ENCODE measurements at places on chromosomes 5 and 9.

- no peak for DNase-seq
- H3K36me3 ChIP-seq, result no peaks in the 10 kb centered on the region
- no peaks in the 10 kb centered on the region for H3K27me3 ChIP-seq
Measured at GRCh38 chr5:125446986-125447385, 700.5 kb upstream of the ZNF608 start.

DNA sequence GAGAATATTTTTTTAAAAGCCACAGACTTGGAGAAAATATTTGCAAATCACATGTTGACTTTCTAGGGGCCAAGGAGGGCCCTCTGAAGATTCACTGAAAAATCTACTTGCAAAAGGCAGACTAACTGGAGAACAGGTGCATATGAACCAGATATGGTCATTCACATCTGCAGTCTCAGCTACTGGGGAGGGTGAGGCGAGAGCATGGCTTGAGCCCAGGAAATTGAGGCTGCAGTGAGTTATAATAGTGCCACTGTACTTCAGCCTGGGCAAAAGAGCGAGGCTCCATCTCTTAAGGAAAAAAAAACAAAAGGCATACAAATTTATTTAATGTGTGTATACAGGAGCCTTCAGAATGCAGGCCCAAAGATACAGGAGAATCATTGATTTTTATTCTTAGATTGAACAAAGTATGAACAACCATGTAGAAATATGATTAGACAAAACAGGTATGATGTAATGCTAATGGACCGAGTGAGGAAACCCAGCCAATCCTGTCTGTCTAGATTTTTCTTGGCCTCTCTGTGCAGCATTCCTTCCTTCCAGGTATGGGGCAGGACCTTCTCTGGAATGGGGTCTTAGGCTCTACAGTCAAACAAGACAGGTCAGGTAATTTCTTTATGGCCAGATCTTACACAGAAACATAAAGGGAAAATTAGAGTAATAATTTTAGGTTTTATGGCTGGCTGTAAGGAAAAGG, 15.3 kb upstream of the SLC27A6 start:
- no peak overlapping the region for H3K4me3 ChIP-seq
- H3K4me1 ChIP-seq, result no peaks in the 10 kb centered on the region
- H3K27me3 ChIP-seq, result no peaks in the 10 kb centered on the region
- DNase-seq, result no peak
- no peak overlapping the region for H3K27ac ChIP-seq
- no peaks in the 10 kb centered on the region for H3K36me3 ChIP-seq

DNA sequence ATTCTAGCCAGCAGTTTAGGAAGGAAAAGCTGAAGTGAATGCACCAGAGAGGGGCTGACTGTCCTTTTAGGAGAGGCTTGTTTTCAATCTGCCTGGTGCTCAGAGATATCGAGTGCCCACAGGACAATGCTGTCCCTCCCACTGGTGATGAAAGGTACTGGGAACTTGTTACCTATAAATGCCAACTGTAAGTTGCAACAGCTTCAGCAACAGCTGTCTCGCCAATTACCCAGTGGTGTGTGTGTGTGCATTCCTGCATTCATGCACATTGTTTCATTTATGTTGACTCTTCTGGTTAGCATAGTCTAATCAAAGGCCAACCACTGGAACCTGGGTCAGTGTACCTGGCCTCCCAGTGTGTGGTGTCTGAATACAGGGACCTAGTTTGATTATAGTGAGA, 161.1 kb downstream of the CSNK1G3 start:
- H3K27ac ChIP-seq, result no peak overlapping the region
- no peak overlapping the region for H3K4me3 ChIP-seq
- H3K36me3 ChIP-seq, result no peaks in the 10 kb centered on the region
- no peaks in the 10 kb centered on the region for H3K4me1 ChIP-seq

DNA sequence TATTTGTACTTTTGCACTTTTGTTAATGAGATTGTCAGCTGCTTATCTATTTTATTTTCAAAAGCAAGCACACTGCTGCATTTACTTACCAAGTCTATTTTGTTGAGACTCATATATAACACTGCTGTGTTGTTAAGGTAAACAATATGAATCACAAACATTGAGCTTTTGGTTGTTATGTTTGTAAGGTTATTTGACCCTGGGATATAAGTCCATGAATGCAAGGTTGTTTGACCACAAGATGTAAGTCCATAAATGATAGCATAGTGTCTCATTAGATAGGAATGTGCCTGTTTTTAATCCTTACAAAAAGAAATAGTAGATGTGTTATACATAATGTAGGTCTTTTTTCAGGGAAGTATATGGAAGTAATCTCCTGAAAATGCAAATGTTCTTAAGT, 845.9 kb downstream of the CDH9 start:
- DNase-seq, result no peak
- H3K4me1 ChIP-seq, result no peaks in the 10 kb centered on the region
- no peak overlapping the region for H3K27ac ChIP-seq
- H3K27me3 ChIP-seq, result no peaks in the 10 kb centered on the region

DNA sequence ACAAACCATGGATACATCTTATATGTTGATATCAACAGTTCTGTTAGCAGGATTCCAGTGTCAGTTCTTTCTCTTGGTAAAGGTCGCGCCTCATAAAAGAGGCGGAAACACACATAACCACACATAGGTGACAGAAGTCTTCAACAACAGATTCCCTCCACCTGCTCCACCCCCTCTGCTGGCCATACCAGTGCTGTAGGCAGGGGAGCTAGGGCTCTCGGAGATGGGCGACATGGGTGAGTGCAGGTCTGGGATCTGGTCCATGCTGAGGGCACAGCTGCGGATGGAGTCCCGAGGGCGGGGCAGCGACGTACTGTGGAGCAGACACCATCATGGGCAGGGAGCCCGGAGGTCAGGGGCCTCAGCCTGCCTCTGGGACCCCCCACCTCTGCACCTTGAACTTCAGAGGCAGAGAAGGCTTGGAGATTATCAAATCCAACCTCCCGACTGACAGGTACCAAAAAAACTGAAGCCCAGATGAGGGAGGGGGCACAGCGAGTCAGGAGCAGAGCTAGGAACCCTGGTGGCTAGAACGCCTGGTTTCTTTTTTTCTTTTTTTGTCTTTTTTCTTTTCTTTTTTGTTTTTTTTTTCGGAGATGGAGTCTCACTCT, 12.0 kb upstream of the TOR2A start:
- peaks cover 78% of the 10 kb centered on the region for H3K36me3 ChIP-seq
- H3K27me3 ChIP-seq, result no peaks in the 10 kb centered on the region
- DNase-seq, result no peak
- H3K4me1 ChIP-seq, result no peaks in the 10 kb centered on the region

GRCh38 chr5:59587489-59588337, 305.8 kb downstream of the PDE4D start:
- no peaks in the 10 kb centered on the region for H3K4me1 ChIP-seq
- no peaks in the 10 kb centered on the region for H3K36me3 ChIP-seq
- H3K27me3 ChIP-seq, result no peaks in the 10 kb centered on the region
- no peak for DNase-seq
- no peak overlapping the region for H3K27ac ChIP-seq

DNA sequence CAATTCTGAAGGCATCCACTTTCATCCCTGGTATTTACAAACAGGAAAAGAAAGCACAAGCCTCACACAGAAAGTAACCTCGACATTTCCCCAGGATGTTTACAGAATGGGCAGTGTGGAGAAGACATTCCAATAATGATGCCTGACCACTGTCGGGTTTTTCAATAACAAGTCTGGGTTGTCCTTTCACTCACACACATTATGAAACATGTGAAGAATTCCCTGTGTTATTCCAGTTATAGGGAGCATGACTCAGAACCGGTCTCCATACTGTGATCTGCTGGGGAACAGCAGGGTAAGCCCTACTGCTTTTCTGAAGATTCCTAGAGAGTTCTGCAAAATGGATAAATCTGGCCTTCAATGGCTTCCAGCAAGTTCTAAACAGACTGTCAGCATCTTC, 155.3 kb downstream of the ADAMTS12 start:
- H3K4me1 ChIP-seq, result no peaks in the 10 kb centered on the region
- DNase-seq, result no peak
- H3K27me3 ChIP-seq, result no peaks in the 10 kb centered on the region
- H3K4me3 ChIP-seq, result no peak overlapping the region

DNA sequence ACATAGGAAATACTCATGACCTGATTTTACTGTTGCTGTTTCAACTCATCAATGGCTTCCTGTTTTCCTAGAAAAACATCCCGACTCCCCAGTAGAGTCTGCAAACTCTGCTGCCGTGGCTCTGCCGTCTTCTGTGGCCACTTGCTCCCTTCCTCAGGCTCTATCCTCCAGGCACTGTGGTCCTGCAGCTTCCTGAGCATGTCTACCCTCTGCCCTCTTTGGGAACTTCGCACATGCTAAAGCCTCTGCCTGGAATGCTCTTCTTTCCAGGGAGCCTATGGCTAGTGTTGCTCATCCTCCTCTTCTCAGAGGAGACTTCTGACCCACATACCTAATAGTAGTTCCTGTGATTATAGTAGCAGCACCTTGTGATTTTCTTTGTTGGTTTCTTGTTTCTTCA, 256.9 kb downstream of the MAN2A1 start:
- H3K4me3 ChIP-seq, result no peak overlapping the region
- no peak overlapping the region for H3K27ac ChIP-seq
- H3K36me3 ChIP-seq, result no peaks in the 10 kb centered on the region
- no peaks in the 10 kb centered on the region for H3K4me1 ChIP-seq

GRCh38 chr5:77167695-77168121, 42.8 kb upstream of the PDE8B start:
- no peak overlapping the region for H3K4me3 ChIP-seq
- H3K36me3 ChIP-seq, result no peaks in the 10 kb centered on the region
- no peak overlapping the region for H3K27ac ChIP-seq
- H3K4me1 ChIP-seq, result no peaks in the 10 kb centered on the region
- no peak for DNase-seq

GRCh38 chr9:133380734-133381133, 4.6 kb downstream of the STKLD1 start:
- H3K4me1 ChIP-seq, result peaks cover 7% of the 10 kb centered on the region
- H3K36me3 ChIP-seq, result no peaks in the 10 kb centered on the region
- no peak overlapping the region for H3K4me3 ChIP-seq
- DNase-seq, result no peak
- no peaks in the 10 kb centered on the region for H3K27me3 ChIP-seq
- H3K27ac ChIP-seq, result no peak overlapping the region

DNA sequence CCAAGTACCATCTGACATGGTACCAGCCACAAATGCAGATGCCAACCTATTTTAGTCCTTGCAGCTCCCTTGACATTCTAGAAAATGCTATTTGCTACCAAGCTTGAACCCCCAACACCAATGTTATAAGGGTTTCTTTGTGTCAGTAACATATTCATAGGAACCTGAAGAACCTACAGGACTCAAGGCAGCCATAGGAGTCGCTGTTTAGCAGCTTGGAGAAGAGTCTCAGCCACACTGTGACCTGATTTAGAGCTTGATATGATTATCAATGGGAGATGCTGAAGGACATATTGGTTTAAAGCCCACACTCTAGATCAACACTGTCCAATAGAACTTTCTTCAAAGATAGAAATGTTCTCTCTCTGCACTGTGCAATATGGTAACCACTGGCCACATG, 6.4 kb upstream of the ZFR start:
- H3K27me3 ChIP-seq, result no peaks in the 10 kb centered on the region
- H3K4me3 ChIP-seq, result no peak overlapping the region
- no peaks in the 10 kb centered on the region for H3K4me1 ChIP-seq
- no peak for DNase-seq
- no peaks in the 10 kb centered on the region for H3K36me3 ChIP-seq
- H3K27ac ChIP-seq, result no peak overlapping the region

DNA sequence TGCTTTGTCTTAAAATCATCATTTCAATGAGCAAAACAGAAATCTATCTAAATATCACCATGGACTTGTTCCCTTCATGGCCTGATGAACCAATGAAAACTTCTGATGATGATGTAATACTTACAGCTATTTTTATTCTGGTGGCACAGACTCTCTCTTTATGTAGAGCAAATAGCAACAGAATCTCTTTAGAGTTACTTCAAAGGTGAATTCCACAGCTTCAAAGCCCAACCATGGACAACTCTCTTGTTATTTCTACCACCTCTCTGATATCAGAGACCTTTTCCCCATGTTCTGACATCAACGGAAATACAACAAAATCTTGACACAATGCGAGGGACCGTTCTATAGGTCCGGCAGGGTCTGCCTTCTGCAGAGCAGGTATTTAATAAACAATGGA, 70.1 kb downstream of the RETREG1 start:
- DNase-seq, result no peak
- no peaks in the 10 kb centered on the region for H3K4me1 ChIP-seq
- no peak overlapping the region for H3K27ac ChIP-seq
- H3K36me3 ChIP-seq, result no peaks in the 10 kb centered on the region

DNA sequence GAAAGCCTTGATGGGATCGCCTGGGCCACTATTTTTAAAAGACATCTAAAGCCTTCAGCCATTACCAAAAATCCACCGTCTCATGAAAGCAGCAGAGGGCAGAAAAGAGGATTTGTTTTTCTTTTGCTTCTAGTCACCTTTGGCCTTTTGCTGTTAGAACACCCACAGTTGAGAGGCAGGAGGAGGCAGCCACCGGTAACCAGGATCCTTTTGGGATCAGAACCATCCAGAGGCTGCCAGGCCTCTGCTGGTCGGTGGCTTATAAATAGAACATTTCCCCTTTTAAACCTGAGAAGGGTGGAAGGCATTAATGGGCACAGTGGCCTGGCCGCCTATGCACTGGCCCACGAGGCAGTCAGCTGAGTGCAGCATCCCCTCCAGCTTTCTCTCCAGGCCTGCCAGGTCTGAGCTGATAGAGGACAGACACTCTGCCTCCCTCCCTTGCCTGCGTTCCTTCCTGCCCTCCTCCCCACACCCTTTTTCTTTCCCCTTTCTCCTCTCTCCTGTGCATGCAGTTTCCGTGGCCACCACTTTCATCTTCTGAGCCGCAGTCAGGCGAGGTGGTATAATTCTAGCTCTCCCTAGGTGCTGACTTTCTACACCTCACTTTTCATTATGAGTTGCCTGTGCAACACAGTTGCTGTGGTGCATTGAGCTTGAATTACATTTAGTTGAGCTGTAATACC, 253.4 kb downstream of the ARHGAP26 start:
- no peak overlapping the region for H3K27ac ChIP-seq
- H3K27me3 ChIP-seq, result no peaks in the 10 kb centered on the region
- no peak for DNase-seq
- H3K4me3 ChIP-seq, result no peak overlapping the region
- H3K4me1 ChIP-seq, result no peaks in the 10 kb centered on the region
